ENCODE measurements at places on chromosomes 2 and 18. TPM values are rescaled to one million over a fixed set of nuclear protein-coding genes. Genes with fewer than 3 reads are reported as not detected.

Gene C2orf15
- total RNA-seq, result 5.6 TPM

Gene ACKR3
- total RNA-seq, result 0.35 TPM

Gene C1GALT1C1L
- 2.5 TPM for total RNA-seq

GRCh38 chr2:128263902-128264331, 54.8 kb downstream of the HS6ST1 start:
- DNase-seq, result no peak

GRCh38 chr18:62767836-62768557, 52.7 kb downstream of the PHLPP1 start:
- DNase-seq, result no peak

DNA sequence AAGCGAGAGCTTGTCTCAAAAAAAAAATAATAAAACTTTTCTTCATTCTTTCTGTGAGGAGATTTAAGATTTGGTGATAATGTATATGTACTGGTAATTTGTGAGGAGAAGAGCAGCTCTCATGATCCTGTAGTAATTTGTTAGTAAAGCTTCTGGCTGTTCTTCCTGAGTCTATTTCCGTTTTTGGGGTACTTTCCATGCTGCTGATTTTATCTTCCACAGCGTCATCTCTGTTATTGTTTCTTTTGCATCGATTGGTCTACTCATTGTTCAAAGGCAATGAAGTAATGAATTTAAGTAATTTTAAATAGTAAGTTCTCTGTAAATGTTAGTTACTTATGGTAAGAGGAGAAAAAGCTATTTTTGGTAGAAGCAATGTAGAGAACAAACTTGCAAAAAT, 12.0 kb downstream of the NDUFAF7 start:
- no peak for DNase-seq

Measured in renal cortical epithelial cell (primary cell).